ENCODE measurements at places on chromosomes 5 and 9.
A peak's percentile ranks its signal among the peaks of the same experiment; 100 is the strongest.

GRCh38 chr9:130837002-130837511 lies 2.0 kb downstream of the ABL1 start:
- DNase-seq = no peak

DNA sequence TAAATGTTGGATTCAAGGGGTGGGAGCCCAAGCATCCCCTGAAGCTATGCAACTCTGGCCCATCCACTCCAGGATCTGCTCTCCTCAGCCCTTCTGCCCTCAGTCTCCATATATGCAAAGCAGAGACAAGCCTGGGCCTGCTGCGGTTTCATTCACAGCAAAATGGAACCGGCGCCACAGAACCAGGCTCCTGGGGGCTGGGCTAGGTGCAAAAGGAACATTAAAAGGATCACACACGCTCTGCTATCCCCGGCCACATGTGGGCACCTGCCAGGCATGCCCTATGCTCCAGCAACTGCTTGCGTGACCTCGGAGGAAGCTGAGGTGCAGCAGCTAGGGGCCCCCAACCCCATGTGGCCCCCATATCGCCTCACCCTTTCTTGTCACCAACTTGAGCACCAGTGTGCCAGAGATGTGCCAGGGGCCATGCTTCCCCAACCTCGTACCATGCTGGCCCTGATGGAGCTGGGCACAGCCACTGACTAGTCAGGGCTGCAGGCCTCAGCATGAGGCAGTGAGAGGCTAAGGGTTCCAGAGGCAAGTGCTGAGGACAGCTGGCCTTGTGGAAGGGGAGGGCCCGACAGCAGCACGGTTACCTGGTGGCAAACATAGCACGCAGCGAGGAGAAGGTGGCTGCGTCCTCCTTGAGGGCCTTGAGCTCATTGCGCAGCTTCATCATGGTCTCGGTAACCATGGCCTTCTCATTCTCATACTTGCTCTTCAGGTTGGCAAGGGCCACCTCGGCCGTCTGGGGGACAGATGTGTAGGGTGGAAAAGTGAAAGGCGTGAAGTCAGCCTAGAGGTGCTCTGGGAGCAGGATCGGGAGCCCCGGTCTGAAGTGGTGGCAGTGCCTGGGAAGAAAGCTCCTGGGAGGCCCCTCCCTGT lies 47.2 kb downstream of the BICD2 start:
- no peak for DNase-seq

DNA sequence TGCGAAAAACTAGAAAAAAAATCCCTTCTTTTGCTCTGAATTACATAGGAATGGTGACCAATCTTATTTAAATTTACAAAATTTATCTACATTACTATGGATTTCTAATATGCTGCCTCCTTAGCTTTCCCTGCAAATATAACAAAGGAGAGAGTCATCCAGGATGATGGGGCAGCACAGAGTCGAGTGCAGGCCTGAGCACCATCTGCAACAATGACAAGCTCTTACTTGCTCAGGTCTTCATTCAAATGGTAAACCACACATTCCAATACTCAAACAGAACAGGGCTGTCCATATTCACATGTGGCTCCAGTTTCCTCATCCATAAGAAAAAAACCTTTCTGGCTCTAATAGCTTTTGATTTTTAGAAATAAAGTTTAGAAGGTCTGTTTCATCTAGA lies 33.5 kb upstream of the ZNF354B start:
- DNase-seq = no peak

DNA sequence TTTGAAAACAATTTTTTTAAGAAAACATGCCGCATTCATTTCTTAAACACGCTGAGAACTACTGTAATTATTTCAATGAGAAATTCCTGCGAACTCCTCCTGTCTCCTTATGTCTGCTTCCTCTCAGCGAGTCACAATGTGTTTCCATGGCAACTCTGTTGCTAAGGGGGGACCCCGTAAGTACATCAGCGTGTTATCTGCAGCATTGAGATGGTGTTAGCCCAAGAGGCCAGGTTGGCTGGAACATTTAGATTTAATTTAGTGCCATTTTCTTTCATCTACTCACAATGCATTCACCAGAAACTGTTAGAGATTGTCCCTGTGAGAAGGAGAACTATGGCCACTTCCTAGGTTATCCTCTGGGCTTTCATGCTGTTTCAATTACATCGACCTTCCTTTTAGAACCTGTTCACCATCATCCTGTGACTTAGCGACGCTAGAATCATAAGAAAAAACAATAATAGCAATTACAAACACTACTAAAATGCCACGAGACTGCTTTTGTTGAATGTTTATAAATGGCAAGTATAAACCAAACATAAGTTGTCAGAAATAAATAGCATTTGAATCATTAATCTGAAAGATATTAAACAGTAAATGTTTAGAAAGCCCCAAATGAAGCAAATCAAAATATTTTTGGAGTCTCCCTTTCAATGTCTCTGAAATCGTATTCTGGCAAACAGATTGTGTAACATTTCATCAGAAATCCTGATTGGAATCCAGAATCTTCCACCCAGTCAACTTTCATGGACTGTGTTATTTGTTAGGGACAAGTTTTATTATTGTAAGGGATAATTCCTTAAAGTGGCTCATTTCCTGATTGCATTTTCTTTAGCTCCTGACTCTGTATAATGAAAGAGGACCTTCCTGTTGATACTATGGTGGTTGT lies 39.7 kb upstream of the SHC3 start:
- no peak for DNase-seq

- peak; percentile 68 for DNase-seq
Measured at GRCh38 chr5:10702040-10702629, 58.9 kb downstream of the DAP start.

DNA sequence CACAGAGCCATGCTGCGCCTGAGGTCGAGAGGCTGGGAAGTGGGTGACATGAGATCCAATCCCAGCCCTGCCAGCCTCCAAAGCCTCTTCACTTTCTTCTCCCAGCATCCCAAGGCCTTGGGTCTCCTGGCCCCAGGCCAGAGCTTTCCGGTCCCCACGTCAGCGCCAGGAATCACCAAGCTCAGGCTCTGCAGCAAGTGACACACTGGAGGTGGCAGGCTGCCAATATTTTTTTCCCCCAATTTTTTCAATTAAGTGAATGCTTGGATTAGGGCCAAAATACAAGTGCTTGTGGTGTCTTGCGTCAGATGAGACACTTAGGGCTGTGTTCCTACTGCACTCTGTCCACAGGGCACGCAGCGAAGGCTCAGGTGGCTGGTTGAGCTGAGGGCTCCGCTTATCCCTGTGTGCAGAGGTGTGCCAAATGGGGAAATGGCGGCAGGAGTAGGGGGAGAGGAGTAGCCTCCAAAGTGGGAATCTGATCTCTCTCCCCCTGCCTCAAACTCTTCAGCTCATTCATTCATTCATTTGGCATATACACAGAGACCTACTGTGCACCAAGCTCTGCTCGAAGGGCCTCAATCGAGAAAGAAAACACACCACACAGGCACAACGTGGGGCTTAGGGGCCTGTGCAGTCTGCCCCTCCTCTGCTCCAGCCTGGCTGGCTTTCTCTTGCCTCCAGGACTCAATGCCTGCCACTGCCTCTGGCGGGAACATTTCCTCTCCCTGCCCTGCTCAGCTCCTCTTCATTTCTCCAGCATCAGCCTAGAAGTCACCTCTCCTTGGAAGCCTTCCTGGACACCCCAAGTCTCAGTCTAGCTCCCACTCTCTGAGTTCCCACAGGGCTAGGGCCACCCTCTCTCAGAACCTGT lies 16.6 kb downstream of the SH3PXD2B start:
- DNase-seq = no peak

DNA sequence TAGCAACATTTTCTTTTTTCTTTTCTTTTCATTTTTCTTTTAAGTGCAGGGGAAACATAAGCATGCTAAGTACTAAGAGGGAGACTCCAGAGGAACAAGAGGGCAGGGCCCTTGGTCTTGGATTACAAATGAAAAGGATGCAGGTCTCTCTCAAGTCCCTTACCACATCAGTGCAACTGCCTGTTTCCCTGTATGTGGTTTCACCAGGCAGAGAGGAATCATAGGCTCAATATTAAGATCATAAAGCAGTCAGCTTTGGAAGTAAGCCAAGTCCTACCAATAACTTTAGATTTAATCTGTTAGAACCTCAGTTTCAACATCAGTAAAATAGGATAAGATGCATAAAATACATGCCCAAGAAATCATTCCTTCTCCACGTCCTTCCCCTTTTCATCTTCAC lies 422.7 kb upstream of the PAPPA start:
- no peak for DNase-seq

DNA sequence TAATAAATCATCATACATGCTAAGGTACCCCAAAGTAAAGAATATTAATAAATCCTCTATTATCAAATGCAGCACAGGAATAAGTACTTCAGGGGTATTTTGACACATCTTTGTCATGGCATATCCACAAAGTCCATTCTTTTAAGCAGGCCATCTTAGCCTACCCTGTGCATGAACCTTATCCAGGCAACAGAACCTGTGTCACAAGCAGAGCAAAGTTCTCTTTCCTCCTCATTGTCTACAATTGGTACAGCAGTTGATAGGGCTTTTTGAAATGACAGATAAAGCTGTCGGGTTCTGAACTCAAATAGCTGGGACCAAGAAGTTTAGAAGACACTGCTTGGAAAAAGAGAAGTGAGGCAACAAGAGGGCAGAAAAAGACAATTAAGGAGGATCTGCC lies 30.8 kb upstream of the PURA start:
- DNase-seq = no peak

DNA sequence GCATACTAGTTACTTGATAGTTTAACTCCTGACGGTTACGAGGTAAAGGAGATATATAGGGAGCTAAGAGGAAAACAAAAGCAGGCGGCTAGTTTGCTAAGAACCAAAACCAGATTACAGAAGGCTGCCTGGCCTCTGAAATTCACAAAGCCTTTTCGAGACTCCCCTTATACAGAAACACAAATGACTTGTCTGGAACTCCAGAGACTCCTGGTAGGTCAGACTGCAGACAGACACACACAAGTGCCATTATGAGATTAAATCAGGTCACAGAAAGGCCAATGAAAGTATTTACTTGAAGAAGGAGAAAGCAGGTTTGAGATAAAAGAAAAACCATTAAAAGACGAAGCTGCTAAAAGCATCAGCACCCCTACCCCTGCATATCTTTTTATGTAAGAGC lies 142.5 kb upstream of the LRRTM2 start:
- no peak for DNase-seq

All from smooth muscle cell of the brain vasculature (primary cell).